ENCODE measurements at places on chromosomes 12 and 14. TPM values are rescaled to one million over a fixed set of nuclear protein-coding genes. Genes with fewer than 3 reads are reported as not detected.

The DPY19L2 gene
- polyA plus RNA-seq: not detected

- no peak overlapping the region for H3K27ac ChIP-seq
- H3K27me3 ChIP-seq: no peaks in the 10 kb centered on the region
- H3K36me3 ChIP-seq: no peaks in the 10 kb centered on the region
- DNase-seq: no peak
These were observed 14.4 kb upstream of the GUCY2C start for GRCh38 chr12:14710632-14711320.

GRCh38 chr12:102759466-102759865 is 157.6 kb downstream of the PAH start:
- no peaks in the 10 kb centered on the region for H3K4me1 ChIP-seq
- H3K4me3 ChIP-seq: no peak overlapping the region
- H3K36me3 ChIP-seq: no peaks in the 10 kb centered on the region
- DNase-seq: no peak
- H3K27me3 ChIP-seq: peaks cover 6% of the 10 kb centered on the region

DNA sequence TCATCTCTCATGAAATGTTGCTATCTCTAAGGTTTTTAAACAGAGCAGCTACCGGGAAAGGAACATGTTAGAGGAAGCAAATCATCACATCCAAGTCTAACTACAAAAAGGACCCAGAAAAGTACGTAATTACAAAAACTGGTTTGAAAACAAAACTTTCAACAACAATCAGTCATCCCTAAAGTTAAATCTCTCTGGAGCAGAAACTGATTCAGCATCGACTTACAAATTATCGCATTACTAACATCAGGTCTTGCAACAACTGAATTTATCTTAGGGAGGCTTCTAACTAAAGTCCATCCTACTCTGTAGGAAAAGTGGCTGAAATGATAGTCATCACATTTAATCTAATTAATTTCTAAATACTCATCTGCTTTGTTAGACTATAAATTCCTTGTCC is 137.0 kb downstream of the MED13L start:
- H3K27ac ChIP-seq: no peak overlapping the region
- no peaks in the 10 kb centered on the region for H3K36me3 ChIP-seq
- DNase-seq: no peak
- H3K4me3 ChIP-seq: no peak overlapping the region
- peaks cover 40% of the 10 kb centered on the region for H3K4me1 ChIP-seq
- no peaks in the 10 kb centered on the region for H3K27me3 ChIP-seq

DNA sequence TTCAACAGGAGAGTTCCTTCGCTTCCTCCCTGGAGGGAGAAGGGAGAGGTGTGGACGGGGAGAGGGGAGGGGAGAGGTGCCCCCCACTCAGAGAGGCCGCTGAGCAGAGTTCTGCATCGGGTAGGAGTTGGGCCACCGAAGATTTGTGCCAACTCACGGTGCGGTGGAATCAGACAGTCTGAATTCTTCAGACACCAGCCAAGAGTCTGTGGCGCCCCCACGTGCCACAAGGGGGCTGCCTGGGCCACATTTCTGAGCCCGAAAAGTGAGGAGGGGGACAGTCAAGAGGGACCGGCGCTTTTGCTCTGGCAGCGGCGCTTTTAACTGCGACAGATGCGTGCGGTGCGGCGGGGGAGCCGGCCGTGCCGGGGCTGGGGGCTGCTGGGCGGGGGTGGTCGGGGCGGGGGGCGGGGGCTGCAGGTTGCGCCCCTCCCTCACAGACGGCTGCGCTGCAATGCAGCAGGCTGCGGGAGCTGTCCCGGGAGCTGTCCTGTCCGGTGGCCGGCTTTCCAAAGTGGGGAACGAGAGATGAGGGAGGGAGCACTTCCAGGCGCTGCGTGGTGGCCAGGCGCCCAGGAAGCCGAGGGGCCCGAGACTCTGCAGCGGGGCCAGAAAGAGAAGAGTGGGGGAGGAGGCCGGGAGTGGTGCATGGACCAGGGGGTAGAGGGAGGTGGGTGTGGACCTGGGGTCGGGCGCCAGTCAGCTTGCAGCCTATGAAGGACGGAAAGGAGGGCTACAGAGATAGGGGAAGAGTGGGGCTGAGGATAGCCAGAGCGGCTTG is 975 bp upstream of the RTL1 start:
- no peaks in the 10 kb centered on the region for H3K36me3 ChIP-seq
- no peak for DNase-seq
- H3K4me1 ChIP-seq: peaks cover 48% of the 10 kb centered on the region
- H3K27me3 ChIP-seq: peaks cover 52% of the 10 kb centered on the region
- no peak overlapping the region for H3K27ac ChIP-seq
- H3K4me3 ChIP-seq: no peak overlapping the region

DNA sequence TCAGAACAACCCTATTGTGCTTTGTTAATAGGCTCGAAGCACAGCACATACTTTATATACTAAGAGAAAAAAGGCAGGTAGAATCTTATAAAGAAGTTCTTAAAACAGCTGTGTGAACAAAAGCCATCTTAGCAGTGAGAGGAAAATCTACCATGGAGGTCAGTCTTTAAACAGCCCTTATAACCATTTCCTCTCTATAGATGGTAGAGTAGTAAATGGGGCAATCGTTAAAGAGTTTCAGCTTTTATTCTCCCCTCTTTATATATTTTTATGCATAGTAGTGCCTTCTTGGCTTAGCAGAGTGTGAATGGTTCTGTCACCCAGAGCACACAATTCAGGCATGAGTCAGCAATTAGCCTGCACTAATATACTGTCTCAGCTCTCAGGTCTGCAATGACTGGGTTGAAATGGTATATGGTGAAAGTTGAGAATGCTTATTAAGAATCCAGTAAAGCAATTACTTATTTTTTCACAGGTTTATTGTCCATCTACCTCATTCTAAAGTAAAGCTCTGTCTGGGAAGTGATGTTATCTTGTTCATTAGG is 305.0 kb downstream of the NELL2 start:
- no peaks in the 10 kb centered on the region for H3K27me3 ChIP-seq
- no peaks in the 10 kb centered on the region for H3K36me3 ChIP-seq
- H3K4me3 ChIP-seq: no peak overlapping the region
- H3K27ac ChIP-seq: no peak overlapping the region
- H3K4me1 ChIP-seq: no peaks in the 10 kb centered on the region

The POLE2 gene
- polyA plus RNA-seq: 9.7 TPM

The STAT2 gene
- 107 TPM for polyA plus RNA-seq

The FOXN4 gene
- not detected for polyA plus RNA-seq

The RERG gene
- polyA plus RNA-seq: not detected

- no peak overlapping the region for H3K27ac ChIP-seq
- no peaks in the 10 kb centered on the region for H3K4me1 ChIP-seq
- no peaks in the 10 kb centered on the region for H3K36me3 ChIP-seq
- DNase-seq: no peak
- no peaks in the 10 kb centered on the region for H3K27me3 ChIP-seq
These were observed 8.3 kb downstream of the OR4K17 start for GRCh38 chr14:20118795-20119194.

The MTHFD1 gene
- polyA plus RNA-seq: 31.0 TPM

The TMEM116 gene
- polyA plus RNA-seq: 16.4 TPM

DNA sequence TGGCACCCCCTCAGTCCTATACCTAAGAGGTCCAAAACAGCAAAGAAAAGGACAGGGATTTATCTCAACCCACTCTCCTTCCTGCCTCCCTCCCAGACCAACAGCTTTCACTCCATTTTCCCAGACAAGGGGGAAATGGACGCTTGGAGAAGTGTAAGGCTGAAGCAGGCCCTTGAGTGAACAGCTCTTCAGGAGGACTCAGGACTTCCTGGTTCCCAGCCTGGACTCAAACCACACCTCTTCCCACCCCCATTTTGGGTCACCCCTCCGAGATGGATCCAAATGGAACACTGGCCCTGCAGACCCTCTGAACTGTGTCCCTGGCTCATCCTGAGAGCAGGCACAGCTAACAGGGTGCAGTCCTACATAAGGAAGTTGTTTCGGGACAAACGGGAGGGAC is 2.7 kb downstream of the KMT2D start:
- DNase-seq: no peak
- no peaks in the 10 kb centered on the region for H3K27me3 ChIP-seq
- no peak overlapping the region for H3K27ac ChIP-seq
- peaks cover 49% of the 10 kb centered on the region for H3K4me1 ChIP-seq
- H3K36me3 ChIP-seq: peaks cover 18% of the 10 kb centered on the region

Data from HepG2 (cell line).